ENCODE measurements at places on chromosomes 7 and 10.

DNA sequence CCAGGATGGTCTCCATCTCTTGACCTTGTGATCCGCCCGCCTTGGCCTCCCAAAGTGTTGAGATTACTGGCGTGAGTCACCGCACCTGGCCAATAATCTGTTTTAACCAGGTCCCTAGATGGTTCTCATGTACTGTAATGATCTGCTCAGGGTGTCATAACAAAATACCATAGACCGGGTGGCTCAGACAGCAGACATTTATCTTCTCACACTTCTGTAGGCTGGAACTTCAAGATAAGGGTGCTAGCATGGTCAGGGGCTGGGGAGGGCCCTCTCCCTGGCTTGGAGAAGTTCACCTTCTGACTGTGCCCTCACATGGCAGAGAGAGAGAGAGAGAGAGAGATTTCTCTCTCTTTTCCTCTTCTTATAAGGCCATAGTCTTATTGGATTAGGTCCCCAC lies 279.4 kb upstream of the LYZL1 start:
- DNase-seq: no peak

DNA sequence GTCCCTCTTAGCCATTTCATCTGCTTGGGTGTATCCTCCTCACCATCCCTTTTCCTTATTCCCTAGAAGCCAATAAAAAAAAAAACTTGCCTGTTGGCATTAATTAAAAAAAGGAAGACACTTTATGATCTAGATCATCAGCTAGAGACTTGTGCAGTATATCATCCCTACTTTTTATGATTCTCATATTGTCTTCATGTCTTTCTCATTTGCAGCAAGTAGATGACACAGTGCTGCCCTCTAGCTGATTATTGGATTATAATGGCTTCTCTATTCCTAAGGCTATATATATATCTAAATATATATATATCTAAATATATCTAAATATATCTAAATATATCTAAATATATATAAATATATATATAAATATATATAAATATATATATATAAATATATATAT lies 272.4 kb upstream of the LRGUK start:
- DNase-seq: peak; percentile 33

- DNase-seq: no peak
Observed at GRCh38 chr10:33179067-33179466, 155.4 kb downstream of the NRP1 start.

DNA sequence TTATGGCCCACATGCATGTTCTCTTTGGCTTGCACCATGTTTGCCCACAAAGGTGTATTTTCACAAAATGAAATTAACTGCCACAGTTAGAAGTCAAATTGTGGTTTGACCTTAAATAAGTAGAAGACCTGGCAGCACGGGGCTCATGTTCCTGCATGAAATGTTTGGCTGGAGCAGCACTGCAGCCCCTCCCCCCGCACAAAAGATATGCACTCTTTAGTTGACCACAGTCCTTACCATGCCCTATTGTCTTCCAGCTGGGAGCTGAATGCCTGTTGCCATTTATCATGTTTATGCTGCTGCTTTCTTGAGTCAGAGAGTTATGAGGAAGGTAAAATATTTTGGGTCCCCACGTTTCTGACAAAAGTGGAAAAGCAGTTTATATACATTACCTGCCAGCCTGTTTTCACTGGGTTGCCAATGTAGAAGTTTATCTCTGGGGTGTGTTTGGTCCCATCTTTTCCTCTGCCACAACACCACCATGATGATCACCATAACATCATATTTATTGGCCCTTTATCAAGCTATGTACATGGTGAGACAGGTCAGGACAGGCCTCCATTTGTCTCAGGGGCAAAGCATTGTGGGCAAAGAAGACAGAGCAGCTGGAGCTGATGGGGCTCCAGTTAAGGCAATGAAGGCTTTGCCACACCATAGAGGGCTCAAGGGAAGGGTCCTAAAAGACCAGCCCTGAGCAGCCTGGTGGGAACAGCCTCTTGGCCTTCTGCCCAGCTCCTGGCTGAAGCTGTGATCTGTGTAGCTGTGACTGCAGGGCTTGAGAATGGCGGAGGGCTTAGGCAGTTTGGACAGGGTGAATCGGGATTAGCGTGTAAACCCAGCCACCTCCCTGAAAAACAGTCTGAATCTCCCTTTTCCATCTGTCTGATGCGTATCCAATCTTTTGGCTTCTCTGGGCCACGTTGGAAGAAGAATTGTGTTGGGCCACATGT lies 5.4 kb downstream of the PRF1 start:
- no peak for DNase-seq

DNA sequence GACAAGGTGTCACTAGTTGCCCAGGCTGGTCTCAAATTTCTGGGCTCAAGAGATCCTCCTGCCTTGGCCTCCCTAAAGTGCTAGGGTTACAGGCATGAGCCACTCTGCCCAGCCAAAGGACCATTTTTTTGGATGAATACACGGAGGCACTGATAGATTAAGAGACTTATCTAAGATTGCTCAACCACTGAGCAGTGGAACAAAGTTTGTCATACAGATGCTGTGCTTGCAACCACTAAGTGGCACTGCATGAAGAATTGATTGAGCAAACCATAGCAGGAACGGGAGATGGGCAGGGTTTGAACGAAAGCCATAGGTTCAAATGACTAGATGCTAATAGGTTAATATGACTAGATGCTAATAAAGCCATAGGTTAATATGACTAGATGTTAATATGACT lies 61.1 kb downstream of the EBLN1 start:
- no peak for DNase-seq

- no peak for DNase-seq
Observed at GRCh38 chr10:44415121-44415520, 30.2 kb upstream of the CXCL12 start.

GRCh38 chr10:24406809-24407483 lies 198.0 kb downstream of the KIAA1217 start:
- DNase-seq: no peak

DNA sequence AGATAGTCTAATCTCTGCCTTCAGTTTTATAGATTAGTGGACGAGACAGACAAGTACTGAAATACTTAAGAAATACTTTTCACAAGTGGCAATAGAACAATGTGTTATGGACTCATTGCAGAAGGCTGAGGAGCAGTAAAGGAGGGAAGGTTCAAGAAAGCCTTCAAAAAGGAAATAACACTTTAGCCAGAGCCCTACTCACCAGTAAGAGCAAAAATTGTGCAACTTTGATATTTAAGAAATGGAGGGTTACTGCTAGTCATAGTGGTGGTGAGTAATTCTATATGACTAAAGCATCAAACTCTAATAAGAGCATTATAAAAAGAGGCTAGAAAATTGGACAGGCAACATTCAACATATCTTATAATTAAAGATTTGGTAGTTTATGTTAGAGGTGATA lies 28.8 kb downstream of the PTPN12 start:
- peak; percentile 83 for DNase-seq

GRCh38 chr7:16804674-16805439 lies at the start of gene AGR2:
TSS of gene AGR2 (minus strand) at chr7:16804999. CDS start at chr7:16801796, 3,203 bp downstream.
- DNase-seq: no peak

GRCh38 chr7:82975811-82976468 lies 186.7 kb downstream of the PCLO start:
- DNase-seq: no peak

DNA sequence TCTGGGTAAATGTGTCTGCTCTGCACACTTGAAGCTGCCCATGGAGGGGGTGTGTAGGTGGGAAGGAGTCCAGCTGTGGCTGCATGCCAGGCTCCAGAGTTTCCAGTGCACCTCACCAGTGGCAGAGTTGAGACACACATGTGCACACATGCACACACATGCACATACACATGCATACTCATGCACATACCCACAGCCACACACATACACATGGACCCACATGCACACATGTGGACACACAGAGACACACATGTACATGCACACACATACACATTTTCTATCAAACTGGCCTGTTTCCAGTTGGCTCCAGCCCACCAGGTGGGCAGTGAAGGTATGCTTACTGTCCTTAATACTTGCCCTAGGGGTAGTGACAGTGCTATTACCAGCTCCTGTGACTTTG lies 99.7 kb downstream of the RAMP3 start:
- no peak for DNase-seq
